ENCODE measurements at places on chromosomes 4 and X.

DNA sequence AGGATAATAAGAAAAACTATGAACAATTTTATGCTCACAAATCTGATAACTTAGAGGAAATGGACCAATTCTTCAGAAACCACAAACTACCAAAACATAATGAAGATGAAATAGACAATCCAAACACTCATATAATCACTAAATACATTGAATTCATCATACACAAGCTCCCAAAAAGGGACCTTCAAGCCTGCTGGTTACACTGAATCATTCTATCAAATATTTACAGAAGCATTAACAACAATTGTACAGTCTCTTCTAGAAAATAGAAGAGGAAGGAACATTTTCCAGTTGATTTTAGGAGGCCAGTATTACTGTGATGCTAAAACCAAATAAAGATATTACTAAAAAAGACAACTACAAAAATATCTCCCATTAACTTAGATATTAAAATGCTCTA lies 88.3 kb downstream of the IL15 start:
- no peak for ATAC-seq

DNA sequence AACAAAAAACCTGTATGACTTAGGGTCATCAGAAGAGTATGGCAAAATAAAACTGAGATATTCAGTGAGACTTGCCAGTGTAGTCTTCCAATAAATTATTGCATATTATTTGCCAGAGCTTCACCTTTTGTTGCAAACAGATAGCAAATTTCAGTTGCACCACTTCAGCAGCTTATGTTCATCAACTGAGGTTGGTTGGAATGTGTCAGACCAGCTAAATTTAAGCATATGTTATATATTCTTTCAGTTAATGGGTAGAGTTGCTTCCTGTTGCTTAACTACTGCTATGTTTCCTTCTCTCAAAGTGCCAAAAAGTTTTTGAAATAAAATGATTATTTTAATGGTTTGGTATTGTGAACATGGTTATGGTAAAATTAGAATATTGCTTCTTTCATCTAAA lies 61.5 kb downstream of the GALNT7 start:
- ATAC-seq: no peak

DNA sequence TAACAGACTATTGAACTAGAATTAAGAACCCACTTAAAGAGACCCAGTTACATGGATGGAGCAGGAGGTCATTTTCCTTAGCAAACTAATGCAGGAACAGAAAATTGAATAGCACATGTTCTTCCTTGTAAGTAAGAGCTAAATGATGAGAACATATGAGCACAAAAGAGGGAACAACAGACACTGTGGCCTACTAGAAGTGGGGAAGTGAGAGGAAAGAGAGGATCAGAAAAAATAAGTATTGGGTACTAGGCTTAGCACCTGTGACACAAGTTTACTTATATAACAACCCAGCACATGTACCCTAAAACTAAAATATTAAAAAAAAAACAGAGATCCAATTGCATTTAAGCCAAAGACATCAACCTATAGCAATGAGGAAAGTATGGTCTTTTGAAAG lies 26.2 kb downstream of the ARAP2 start:
- no peak for ATAC-seq

DNA sequence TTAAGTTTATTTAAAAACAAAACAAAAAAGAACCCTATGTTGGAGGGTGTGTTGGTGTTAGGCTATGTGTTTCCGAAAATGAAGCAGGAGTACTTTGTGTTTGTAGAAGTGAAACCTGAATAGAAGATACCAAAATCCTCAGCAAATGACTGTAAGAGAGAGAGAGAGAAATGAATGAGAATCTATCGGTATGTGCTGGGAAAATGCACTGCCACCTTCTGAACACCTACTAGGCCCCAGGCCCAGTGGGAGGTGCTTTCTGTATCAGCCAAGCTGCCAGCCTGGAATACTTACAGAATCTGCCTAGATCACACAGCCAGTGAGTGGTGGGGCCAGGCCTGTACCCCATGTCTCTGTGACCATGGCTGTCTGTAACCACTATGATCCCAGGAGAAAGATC lies 14.9 kb upstream of the PIM2 start:
- ATAC-seq: peak; percentile 19

GRCh38 chr4:18296411-18296810 lies 274.9 kb upstream of the LCORL start:
- ATAC-seq: no peak

DNA sequence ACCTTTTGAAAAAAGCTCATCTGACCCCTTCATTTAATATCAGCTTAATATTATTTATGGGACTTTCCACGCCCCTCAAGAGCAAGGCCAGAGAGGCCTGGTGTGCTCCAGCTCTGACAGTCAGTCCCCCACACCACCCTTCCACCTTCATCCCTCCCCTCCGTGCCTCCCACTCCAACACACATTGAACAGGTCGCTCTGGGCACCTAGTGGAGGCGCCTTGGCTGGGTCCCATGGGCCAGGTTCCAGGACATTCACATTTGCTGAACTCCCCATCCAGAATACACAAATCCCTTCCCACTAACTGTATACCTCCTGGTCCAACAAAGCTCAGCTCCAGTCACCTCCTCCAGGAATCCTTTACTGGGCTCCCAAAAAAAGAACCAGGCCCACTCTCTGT lies 137.5 kb downstream of the BCOR start:
- ATAC-seq: no peak

- ATAC-seq: no peak
Observed at GRCh38 chr4:76153356-76153755, 5.2 kb upstream of the NUP54 start.

- ATAC-seq: no peak
Observed at GRCh38 chr4:98555798-98556445, 102.5 kb downstream of the TSPAN5 start.

- ATAC-seq: no peak
Observed at GRCh38 chr4:32962100-32962499, 2241.9 kb downstream of the PCDH7 start.

- ATAC-seq: no peak
Observed at GRCh38 chr4:24517676-24518075, 66.7 kb downstream of the DHX15 start.

GRCh38 chr4:140523370-140523856 lies 555 bp upstream of the ELMOD2 start:
- no peak for ATAC-seq

GRCh38 chr4:169851750-169852149 lies 94.0 kb upstream of the HPF1 start:
- no peak for ATAC-seq

GRCh38 chr4:33989820-33990443 lies 2254.4 kb downstream of the ARAP2 start:
- no peak for ATAC-seq

DNA sequence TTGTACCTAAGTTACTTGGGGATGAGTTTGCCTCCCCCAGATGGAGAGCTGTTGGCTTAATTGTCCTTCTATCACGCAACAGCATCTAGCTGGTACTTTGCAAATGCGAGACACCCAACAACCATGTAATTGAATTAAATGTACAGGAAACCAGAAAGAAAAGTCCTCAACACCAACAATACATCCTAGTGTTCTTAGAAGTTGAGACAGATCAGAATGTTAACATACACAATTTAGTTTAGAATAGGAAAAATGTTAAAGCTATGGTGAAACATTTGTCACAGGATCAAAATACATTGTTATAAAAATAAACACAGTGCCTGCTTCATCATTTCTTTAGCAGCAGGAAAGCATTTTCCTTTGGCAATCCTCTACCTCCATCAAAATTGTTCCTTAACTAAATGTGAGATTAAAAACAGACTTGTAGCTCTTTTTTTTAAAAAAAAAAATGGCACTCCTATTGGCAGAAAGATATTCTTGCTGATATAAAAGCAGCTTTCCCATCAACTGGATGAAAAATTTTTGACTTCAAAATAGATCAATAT lies 163.1 kb upstream of the MID1 start:
- no peak for ATAC-seq

- no peak for ATAC-seq
Observed at GRCh38 chr4:42277291-42277690, 120.0 kb upstream of the SHISA3 start.

GRCh38 chrX:110182865-110183264 lies 135.0 kb downstream of the AMMECR1 start:
- no peak for ATAC-seq

DNA sequence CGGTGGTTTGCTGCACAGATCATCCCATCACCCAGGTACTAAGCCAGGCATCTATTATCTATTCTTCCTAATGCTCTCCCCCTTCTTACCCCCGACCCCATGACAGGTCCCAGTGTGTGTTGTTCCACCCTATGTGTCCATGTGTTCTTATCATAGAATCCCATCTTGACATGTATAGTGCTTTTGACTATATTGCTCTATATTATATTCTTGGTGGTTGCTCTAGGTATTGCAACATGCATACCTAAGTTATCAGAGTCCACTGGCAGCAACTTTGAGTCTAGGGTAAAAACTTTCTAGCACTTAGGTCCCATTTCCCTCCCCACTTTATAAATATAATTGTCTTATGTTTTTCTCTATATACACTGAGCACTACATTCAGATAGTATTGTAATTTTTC lies 170.3 kb downstream of the TBX22 start:
- ATAC-seq: no peak

DNA sequence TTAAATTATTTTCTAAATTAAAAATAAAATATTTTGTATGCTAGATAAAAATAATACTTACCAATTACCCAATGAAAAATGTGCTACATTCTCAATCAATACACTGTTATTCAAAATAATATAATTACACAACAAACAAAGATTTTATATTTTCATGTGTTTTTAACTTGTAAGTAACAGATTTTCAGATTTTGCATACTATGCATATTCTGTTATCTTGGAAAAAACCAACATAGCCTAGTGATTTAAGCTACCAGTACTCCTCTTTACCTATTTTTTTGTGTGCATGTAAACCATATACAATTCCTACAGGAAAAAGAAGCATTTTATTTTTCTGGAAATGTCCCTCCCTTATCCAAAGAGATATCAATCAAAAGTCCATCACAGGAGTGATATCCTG lies 10.0 kb upstream of the GNRHR start:
- ATAC-seq: no peak

- ATAC-seq: no peak
Observed at GRCh38 chrX:50723006-50723405, 91.0 kb downstream of the SHROOM4 start.

DNA sequence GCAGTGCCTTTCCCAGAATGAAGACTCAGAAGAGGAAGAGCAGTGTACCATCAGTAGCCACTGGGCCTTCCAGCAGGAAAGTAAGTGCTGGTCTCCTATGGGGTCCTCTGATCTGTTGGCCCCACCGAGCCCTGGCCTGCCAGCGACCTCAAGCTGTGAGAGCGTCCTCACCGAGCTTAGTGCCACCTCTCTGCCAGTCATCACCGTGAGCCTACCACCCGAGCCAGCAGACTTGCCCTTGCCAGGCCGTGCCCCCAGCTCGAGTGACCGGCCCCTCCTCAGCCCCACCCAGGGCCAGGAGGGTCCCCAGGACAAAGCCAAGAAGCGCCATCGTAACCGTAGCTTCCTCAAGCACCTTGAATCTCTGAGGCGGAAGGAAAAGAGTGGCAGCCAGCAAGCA lies 69.7 kb downstream of the STARD8 start:
- no peak for ATAC-seq

DNA sequence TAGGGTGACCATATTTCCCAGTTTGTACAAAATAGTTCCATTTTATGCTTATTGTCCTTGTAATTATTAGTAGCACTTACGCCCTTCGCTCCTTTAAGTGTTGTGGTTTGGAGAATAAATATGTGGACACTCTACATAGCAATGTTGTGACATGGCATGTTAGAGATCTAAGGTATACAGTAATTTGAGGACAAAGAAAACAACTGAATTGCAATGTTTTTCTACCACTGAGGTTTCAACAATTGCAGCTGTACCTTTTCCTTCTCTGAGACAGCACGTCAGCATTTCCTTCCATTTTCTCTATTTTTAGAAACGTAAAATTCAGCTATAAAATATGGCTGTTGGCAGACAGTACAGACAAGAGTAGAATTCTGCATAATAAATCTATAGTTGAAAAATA lies 323.1 kb downstream of the MAPK10 start:
- no peak for ATAC-seq

GRCh38 chrX:3244203-3244743 lies 102.2 kb downstream of the MXRA5 start:
- ATAC-seq: no peak

DNA sequence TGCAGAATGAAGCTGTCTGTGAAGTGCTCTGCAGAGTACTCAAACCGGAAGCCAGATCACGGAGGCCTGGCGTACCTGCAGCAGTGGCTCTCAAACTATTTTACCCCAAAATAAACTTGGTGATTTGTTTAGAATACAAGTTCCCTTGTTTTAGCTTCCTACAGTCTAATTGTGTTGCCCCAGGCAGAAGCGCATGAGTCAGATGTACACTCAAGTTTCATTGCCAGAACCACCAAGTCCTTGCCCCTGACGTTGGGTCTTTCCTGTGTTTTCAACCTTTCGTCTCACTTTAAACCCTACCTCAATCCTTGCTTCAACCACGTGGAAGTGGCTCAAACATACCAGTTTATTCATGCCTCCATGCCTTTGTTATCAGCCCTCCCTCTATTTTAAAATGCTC lies 66.2 kb upstream of the SLC7A11 start:
- ATAC-seq: no peak

GRCh38 chrX:132292793-132293192 lies 73.5 kb upstream of the RAP2C start:
- no peak for ATAC-seq

- no peak for ATAC-seq
Observed at GRCh38 chr4:138405934-138406567, 163.9 kb upstream of the SLC7A11 start.

DNA sequence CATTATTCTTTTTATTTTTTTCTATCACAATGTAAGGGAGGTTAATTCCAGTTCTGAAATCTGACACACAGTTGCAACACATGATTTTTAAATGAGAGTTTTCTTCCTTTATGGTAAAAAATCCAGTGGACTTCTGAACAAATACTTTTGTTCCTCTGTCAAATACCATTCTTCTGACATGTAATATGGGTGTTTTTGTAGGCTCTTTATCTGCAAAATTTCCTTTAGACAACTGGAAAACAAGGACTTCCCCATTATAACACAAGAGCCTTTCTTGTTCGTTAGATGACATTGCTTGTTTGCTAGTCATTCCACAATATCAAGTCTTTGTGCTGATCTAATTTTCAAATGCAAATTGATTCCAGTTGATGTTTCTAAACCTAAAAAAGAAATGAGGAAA lies 7.7 kb downstream of the FANCB start:
- ATAC-seq: no peak

DNA sequence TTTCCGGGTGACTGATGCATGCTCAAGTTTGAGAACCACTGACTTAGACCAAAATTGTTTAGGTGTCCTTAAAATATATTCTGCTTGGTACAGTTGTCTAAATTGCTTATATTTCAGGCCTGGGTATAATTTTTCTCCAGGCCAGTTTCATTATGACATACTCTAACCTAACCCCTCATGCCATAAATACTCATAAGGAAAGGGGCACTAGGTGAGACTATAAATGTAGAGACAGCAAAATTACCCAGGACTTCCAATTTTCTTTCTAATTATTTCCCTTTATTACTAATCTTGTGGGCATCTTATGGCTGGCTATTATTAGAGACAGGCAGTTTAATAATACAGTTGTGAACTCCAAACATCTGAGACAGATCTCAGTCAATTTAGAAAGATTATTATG lies 150.2 kb downstream of the RRAGB start:
- no peak for ATAC-seq

All from activated CD4-positive, CD25-positive, alpha-beta regulatory T cell treated with anti-CD3 and anti-CD28 coated beads, Interleukin-2, amount 50 U/mL, for 24 hours (primary cell).